Muscle of back (tissue), 13 donors: ENCODE measurements at places on chromosomes 12 and 14.

DNA sequence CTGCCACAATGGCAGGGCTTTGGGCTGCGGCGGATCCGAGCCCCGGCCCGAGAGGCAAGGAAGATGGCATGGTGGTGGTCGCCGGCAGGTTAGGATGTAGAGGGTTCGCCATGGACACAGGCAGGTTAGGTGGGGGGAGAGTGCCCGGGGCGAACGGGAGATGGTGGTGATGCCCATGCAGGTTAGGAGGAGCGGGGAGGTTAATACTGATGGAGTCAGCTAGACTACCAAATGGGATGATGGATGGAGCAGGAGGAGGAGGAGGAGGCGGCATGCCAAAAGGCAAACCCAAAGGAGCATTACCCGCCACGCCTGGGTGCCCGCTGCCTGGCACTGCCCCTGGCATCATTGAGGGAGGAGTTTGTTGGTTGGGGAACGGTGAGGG lies 6.2 kb downstream of the MYL6 start:
- no peak for DNase-seq

DNA sequence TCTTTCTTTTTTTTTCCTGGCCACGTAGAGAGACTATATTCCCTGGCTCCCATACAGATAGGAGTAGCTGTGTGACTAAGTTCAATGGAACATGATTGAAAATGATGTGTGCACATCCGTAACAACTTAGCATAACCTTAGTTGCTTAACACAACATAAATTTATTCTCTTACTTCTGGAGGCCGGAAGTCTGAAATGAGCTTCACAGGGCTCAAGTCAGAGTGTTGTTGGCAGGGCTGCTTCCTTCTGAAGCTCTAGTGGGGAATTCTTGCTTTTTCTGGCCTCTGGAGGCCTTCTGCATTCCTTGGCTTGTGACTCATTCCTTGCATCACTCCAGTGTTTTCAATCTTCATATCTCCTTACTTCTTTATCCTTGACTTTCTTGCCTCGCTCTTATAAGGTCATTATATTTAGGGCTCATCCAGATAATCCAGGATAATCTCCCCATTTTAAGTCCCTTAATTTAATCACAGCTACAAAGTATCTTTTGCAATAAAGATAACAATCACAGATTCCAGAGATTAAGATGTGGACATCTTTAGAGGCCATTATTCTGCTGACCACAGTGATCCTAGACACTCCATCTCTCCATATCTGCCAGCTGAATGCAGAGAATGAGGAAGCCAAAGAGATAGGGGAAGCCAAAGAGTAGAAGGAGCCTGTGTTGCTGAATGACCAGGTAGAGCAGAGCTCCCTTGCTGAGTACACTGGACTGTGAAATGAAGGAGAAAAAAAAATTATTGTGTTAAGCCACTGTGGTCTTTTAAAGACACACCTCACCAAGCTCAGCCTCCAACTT lies 21.0 kb upstream of the SNX6 start:
- DNase-seq = no peak

DNA sequence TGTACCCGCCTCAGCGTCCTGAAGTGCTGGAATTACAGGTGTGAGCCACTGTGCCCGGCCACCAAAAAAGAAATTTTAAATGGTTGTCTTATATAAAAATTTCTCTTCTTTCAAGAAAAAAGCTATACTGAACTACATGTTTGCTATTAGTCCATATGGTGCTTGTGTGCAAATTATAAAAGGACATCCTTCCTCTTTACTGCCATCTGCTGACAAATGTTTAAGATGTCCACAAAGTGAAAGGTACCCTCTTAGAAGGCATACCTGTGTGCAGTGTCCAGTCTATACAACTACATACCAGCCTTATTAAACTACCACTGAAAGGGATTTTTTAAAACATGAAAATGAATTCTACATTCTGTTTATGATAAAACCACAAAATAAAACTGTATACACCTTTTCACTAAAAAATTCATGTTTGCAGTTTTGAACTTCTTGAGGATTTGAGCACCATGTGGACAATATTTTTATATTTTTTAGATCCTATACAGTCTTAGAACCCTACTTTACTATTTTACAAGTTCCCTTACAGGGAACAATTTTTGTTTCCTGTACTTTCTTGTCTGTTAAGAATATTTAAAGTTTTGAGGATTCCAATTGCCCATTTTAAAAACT lies 32.8 kb upstream of the TOMM20L start:
- peak; percentile 2 for DNase-seq

DNA sequence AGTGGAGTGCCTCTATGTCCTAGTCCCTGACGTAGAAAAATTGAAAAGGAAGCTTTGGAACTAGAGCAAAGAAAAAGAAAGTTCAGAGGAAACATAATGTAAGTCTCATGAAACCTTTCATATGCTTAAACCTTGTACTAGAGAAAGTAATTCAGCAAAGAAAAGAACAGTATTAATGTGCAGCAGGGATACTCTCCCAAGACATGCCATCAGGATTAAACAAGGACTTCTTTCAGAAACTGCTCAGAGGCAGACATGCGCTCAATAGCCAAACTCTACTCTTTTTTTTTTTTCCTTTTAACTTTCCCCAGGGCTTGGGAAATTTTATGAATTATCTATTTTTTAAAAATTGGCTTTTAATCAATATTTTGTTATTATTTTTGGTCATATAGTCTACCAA lies 7.1 kb upstream of the ASB8 start:
- no peak for DNase-seq

GRCh38 chr12:12819752-12820311 lies 6.7 kb downstream of the DDX47 start:
- DNase-seq = peak; percentile 96

DNA sequence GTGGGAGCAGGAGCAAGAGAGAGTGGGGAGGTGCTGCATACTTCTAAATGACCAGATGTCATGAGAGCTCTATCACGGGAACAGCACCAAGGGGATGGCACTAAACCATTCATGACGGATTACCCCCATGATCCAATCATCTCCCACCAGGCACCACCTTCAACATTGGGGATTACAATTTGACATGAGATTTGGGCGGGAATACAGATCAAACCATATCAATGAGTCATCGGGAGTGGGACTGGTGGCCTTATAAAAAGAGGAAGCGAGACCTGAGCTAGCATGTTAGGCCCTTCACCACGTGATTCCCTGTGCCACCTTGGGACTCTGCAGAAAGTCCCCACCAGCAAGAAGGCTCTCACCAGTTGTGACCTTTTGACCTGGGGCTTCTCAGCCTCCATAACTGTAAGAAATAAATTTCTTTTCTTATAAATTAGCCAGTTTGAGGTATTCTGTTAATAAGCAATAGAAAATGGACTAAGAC lies 28.7 kb downstream of the COX8C start:
- DNase-seq = no peak

DNA sequence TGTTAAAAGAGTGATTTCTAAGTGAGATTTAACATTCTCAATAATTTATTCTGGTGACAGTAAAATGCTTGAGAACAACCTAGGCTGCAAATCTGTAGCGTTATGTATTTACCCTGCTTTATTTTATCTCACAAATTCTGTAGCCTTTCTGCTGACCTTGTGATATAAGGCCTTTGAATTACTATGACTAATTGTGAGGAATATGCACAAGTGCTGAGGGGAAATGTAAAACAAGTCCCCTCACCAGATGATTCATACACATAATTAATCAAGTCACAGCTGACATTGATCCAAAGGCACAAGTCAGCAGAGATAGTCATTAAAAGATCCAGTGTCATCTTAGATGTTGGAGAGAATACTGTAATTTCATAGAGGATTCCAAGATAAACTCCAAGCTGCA lies 992.7 kb upstream of the USP15 start:
- DNase-seq = no peak

GRCh38 chr12:124736115-124737039 lies 127.3 kb downstream of the SCARB1 start:
- no peak for DNase-seq

GRCh38 chr14:29016050-29016900 lies 249.7 kb downstream of the FOXG1 start:
- DNase-seq = peak; percentile 8

DNA sequence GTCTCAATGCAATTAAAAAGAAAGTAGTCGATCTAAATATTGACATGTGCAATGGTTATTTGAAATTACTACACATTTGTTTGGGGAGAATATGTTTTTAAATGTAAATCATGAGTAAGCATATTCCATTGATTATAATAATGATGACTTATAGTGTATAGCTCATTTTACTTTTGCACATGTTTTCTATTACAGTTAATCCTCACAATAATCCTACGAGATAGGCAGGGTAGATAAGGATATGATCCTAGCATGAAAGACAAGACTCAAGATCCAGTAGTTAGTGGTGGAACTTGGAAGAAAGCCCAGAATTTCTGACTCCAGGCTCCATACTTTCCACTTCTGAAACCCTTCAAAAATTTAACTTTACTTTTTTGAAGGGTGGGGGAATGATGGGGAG lies 94.0 kb downstream of the NAV3 start:
- DNase-seq = peak; percentile 79

DNA sequence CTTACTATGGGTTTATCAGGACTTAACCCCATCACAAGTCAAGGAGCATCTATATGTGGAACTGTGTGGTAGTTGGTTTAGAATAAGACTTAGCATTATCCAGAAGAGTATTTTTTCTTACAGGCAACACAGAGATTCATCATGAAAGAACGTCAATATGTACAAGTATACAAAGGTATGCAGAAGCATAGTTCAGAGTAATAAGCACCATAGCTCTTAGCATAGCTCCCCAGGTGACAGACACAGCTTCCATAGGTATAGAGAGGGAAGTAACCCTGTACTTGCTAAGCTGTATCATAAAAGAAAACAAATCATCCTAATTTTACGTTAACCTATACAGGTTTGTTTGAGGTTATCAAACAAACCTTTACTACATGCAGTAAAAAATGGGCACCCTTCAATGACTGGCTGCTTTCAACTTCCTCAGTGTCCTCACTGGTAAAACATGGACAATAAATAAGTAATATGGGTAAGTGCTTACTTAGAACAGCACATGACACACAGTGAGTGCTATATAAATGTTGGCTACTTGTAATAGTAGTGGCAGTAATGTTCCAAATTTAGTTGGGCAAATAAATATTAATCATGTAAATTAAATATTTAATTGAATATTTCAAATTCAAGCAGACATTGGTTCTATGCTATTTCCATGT lies 50.9 kb downstream of the PTPN21 start:
- DNase-seq = no peak

- DNase-seq = no peak
Measured at GRCh38 chr12:96006727-96007126, 10.6 kb upstream of the HAL start.

GRCh38 chr12:28190321-28191050 lies at the start of gene CCDC91:
Gene CCDC91 (plus strand): TSS chr12:28190456. CDS start chr12:28257216, 66,760 bp downstream.
- DNase-seq = peak; percentile 96

DNA sequence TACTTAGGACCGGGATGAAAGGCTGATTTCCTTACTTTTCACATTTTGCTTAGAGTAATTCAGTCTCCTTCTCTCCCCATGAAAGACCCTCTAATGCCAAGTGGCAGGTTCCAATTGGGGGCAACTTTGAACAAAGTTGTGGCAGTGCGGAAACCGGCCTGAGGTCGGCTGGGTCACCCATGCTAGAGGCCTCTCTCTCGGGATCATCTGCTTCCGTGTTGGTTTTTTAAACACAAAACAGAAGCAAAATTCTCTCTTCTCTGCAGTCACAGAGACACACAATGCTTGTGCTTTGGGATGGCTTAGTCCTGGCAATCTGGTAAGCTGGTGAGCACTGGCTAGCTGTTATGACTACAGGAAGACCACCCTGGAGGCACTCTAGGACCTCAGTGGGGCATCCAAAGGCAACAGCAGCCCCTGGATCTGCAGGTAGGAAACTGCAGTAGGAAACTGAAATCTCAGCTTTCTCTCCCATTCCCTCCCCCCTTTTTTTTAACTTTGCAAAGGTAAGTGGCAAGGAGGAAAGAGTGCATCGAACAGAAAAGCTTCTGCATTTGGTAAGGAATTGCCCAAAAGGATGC lies 102.1 kb downstream of the BCL11B start:
- DNase-seq = no peak

GRCh38 chr14:103139132-103140025 lies 16.1 kb downstream of the TNFAIP2 start:
- no peak for DNase-seq

DNA sequence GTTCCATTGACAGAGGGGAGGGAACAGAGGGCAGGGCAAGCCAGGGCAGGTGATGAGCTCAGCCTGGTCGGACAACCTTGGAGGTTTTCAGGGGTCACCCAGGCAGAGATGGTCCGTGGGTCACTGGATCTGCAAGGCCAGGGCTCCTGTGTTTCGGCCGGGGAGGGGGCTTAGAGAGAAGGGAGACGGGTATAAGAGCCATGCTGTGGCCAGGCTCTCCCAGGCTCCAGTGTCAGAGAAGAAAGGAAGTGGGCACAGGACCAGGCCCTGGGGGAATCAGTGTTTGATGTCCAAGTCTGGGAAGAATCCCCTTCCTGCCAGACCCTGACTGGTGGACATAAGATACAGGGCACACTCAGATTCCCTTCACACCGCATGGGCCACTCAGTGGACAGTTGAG lies 36.9 kb downstream of the DIO3 start:
- no peak for DNase-seq

DNA sequence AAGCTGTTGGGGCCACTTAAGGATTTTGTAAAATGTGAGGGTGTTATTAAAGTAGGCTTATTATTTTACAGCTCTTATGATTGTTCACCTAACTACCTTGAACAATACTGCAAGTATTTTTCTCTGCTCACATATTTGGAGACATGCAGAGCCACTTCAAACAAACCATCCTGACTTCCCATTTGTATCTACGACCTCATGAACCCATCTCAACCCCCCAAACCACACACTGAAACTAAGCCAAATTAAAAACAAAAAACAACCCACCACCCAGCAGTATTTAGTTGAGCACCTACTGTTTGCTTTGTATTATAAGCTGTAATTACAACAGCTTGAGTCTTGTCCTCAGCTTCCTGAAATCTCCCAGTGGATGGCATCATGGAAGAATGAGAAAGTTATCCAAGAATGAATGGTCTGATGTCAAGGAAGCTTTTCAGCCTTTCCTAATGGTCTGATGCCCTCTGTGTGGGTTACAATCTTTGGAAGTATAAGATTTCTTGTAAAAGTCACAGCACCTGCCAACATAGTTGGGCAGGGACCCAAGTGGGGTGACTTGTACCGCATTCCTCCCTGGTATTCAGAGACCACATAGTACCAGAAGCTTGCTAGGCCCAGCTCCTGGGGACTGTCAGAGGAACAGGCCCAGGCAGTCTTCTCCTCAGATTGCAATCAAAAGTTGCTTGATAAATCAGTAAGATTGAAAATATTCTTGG lies 416.6 kb downstream of the ZFP36L1 start:
- no peak for DNase-seq
